Activated T-helper 1 cell treated with Interleukin-2 at 50 U/mL for 16 hours (primary cell): ENCODE measurements at places on chromosomes 6 and 20.

DNA sequence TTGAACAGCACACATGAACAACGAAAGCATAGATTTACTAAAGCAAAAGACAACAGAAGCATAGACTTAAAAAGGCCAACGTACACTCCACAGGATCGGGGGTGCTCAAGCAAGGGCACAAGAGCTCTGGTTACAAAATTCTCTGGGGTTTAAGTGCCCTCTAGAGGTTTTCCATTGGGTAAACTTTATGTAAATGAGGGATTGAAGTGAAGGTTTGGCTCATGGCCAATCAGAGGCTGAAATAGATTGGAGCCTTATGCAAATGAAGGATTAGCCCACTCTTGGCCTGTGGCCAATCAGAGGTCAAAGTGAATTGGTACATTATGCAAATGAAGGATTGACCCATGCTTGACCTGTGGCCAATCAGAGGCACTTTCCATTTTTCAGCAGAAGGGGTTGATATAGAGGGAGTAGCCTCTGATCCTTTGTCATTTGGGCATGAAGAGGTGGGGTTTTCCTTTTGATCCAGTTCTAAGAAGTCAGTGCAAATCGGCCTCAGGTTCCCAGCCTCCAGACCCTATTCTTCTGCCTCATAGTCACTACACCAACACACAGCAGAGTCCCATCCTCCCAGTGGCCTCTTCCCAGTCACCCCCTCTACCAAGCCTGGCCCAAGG lies 244.9 kb downstream of the THBS2 start:
- no peak for DNase-seq

DNA sequence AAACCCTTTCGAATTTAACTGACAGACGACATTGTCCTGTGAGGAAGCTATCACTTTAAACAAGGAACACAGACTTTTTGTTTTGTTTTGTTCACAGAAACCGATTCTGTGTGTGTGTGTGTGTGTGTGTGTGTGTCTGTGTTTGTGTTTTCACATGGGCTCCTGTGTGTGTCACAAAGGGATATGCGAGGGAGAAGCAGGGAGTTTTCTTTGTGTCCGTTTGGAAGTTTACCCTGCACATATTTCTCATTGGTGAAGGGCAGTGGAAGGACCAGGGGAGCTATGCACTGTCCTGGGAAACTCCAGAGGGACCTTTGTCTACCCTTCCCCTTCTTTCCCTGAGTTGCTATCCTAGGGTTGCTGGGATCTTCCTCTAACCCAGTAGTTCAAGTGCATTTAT lies 17.7 kb downstream of the POM121L2 start:
- DNase-seq: no peak

DNA sequence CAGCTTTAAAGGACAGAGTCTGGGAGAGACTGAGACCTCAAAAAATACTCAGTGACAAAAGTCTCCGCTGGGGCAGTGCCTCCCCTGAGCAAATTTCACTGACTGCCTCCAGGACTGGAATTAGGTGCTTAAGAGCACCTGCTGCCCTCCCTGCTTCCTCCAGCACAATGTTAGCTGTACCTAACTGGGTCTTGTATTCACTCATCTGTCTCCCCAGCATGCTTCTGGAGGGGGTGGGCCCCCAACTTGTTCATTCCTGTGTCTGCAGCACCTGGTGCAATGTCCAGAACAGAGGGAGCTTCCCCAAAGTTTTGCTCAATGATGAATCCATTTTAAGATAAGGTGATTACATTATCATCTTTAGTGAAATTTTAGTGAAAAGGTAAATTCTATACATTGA lies 650.7 kb downstream of the KIF16B start:
- no peak for DNase-seq

DNA sequence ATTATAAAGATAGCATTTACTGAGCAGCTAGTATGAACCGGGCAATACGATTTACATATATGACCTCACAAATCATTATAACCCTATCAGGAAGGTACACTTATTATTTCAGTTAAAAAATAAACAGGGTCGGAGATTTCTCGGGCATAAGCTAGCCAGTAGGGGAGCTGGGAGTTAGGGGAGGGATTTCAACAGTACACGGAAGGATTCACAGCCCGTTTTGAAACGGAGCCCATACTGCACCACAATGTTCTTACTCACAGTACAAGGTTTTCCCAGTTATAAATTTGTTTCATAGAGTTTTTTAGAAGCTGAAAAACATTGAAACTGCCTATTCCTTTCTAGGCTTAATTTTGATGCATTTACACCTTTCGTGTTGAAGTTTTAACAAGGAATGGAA lies 607.1 kb downstream of the HDGFL1 start:
- no peak for DNase-seq

DNA sequence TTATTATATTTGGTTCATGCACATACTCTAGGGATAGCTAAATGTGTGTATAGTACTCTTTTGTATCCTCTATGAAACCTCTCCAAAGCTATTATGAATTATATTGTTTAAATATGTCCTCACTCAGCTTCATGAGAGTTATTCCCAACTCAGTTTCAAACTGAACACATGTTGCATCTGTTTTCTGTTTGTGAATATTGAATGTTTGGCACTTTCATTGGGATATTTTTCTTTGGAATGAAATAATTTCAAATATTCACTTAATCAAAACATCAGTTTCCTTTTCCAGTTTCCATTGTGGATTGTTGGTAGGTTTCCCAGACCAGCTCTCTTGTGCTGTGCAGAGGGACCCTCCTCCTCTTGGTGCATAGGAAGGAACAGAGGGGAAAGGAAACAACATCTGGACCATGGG lies 46.6 kb downstream of the HDAC2 start:
- DNase-seq: no peak

DNA sequence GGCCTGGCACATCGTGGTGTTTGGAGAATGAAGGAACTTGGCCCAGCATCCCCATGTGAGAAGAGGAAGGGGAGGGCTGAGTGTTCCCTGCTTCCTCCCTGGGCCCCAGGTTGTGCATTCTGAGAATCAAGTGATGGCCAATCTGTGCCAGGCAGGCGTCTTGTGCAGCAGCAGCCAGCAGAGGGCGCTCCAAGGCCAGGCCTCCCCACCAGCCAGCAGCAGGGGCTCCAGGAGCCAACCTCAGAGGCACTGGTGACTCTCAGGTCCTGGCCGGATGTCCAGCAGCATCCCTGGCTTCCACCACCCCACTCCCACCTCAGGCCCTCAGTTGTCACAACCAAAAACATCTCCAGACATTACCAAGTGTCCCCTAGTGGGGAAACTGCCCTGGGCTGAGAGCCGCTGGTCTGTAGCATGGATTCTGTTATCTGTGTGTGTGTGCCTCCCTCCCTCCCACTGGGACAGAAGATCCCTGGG lies 192.0 kb downstream of the PREX1 start:
- DNase-seq: peak; percentile 24

DNA sequence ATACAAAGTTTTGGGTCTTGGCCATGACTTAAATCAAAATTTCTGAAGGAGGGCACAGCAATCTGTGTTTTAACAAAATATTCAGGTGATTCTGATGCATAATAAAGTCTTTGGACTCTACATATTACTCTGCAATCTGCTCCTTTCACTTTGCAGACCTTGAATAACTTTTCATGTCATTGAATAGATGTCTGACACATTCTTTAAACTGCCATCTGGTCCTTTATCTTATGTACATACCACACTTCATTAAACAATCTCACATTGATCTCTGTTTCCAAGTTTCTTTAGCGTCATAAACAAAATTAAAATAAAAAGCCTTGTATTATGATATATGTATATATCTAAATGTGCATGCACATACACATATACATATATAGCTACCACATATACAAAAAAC lies 831.2 kb downstream of the MAFB start:
- DNase-seq: no peak

GRCh38 chr6:6878887-6879585 lies 228.7 kb upstream of the RREB1 start:
- DNase-seq: no peak

GRCh38 chr6:164695896-164696295 lies 613.5 kb downstream of the C6orf118 start:
- no peak for DNase-seq

- DNase-seq: no peak
These were observed 208.2 kb upstream of the ZNF217 start for GRCh38 chr20:53801609-53802370.

DNA sequence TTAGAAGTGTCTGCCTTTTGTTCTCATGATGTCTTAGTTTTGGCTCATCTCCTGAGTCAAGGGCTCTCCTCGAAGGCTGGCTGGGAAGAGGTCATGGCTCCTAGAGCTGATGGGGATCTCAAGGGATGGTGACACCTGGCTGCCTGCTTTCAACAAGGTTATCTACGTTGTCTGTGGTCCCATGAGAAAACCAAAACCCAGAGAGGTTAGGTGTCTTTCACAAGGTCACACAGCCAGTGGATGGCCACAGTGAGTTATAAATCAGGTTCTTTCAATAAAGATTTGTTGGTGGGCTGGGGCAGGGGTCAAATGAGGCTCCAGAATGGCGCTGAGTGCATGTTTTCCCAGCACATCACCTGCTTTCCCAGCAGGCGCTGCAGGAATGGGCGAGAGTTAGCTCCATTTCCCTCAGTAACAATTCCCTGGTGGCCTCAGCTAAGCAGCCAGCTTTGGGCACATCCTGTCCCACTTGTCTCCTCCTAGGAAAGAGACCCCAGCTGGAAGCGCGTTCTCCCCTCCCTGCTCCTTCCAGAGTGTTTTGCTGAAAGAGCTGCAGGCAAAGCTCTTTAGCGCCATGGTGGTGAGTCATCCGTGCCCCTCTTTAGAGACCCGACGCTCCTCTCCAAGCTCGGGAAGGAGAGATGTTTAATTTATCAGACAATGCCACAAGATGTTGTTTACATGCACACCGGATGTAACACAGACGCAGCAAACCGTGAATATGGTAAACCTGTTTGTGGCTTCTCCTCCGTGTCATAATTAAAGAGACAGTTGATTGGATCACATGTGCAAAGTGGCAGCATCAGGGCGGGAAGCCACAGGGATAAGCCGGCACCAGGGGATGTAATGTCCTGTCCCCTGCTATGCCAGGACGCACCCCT lies 109.7 kb downstream of the LRFN2 start:
- peak; percentile 1 for DNase-seq

DNA sequence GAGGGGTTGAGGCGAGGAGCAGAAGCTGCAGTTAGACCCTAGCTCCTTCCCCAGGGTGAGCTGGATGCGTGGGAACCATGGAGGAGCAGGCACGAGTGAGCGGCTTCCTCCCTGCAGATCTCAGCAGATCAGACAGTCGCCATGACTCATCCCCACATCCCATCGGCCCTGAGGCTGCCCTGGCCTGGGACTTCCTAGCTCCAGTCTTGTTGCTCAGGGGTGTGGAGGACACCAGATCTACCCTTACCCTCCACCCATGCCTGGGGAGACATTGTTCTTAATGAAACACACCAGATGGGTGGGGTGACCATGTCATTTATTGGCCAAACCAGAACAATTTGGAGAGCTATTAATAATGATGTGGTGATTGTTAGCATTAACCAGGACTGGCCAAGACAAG lies 36.3 kb upstream of the TGM2 start:
- no peak for DNase-seq

DNA sequence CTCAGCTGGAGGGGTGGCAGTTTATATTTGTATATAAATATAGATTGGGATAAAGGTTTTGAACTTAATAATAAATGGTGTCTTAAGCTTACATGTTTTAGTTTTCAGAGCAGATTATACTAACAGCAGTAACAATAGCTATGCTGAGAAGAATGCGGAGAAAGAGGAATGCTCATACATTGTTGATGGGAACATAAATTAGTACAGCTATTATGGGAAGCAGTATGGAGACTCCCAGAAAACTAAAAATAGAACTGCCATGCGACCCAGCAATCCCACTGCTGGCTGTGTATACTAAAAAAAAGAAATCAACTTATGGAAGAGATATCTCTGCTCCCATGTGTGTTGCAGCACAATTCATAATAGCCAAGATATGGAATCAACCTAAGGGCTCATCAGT lies 127.9 kb downstream of the BCKDHB start:
- no peak for DNase-seq

GRCh38 chr6:138187156-138187555 lies 25.4 kb downstream of the ARFGEF3 start:
- no peak for DNase-seq

- DNase-seq: no peak
These were observed 46.9 kb upstream of the TRIM26 start for GRCh38 chr6:30260036-30260504.

GRCh38 chr6:69866351-69866769 lies at the start of gene COL19A1:
TSS of gene COL19A1 (plus strand) at chr6:69866556. CDS start at chr6:69879568, 13,012 bp downstream.
- no peak for DNase-seq

GRCh38 chr6:43146261-43146660 lies 24.8 kb upstream of the SRF start:
- DNase-seq: no peak

DNA sequence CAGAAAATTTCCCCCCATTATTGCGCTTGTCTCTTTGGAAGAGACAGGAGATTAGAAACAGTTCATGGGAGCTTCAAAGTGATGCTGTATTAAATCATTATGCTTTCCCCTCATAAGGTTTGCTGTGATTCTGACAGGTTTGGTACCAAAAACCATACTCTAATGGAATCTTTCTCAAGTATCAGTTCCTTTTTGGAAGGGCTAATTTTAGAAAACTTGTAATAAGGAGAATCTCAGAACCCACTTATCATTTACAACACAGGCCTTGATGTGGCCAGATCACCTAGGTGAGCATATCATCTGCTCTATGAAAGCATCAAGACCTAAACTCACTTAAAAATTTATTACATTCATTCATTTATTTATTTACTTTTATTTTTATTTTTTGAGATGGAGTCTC lies 51.2 kb downstream of the TP53INP2 start:
- DNase-seq: no peak

DNA sequence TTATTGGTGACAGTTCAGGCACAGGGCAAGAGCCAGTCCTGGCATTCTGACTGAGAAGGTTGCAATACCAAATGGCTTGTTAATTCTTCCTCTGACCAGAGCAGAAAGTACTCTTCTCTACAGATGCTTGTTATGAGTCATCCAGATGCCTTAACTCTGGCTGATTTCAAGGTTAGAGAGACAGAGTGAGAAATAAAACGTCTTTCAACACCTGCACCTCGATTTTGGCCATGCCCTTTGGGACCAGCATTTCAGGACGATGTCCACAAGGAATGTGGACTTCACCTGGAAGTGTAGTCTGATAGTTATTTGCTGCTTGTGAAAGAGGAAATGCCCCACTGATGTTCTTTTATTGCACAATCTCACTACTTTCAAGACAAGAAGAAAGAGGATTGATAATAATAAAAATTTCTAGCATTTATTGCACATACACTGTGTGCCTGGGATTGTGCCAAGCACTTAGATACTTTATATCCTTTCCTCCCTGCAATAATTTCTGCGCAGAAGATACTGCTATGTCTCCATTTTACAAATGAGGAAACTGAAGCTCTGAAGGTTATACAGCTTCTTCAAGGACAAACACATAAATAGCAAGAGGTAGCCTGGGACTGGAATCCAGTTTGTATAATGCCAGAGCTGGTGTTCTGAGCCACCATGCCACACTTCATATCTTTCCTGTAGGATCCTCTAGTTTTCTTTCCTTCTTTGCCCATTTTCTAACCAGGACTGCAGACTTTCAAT lies 33.5 kb upstream of the MCM3 start:
- DNase-seq: no peak
